ENCODE measurements at places on chromosomes 1 and 21.

DNA sequence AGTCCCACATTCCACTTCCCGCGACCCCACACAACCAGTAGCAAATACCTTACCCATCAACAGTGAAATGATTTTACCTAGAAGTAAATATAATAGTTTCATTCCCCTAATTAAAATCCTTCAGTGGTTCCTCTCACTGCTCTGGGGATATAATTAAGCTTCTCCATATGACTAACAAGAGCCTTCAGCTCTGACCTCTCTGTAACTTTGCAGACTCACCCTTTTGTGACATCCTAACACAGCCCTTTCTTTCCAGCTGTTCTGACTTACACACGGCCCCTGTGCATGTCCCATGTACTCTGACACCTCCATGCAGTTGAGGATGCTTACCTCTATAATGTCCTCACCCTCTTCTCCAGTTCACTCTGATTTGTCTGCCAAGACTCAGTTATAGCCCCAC, 137.3 kb upstream of the SPAG17 start:
- no peak for DNase-seq

DNA sequence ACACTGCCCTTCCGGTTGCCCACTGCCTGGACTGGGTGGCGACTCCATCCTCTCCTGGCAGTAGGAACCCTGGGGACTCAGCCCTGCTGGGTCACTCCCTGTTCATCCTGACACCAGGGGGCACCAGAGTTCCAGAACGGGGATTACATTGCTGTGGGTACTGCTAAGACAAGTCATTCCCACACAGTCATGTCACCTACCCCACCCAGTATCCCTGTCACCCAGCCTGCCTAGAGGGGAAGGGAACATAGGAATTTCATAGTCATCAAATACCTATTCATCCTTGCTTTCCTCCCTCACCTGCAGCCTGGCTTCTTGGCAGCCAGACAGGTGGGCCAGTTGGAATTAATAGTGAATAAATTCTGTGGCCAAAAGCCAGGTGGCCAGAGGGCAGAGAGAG, 9.8 kb upstream of the SFN start:
- DNase-seq = peak; percentile 83

- no peak for DNase-seq
Measured at GRCh38 chr21:46483300-46484295, 24.9 kb downstream of the DIP2A start.

- DNase-seq = no peak
Measured at GRCh38 chr1:34089731-34090130, 75.3 kb downstream of the CSMD2 start.

DNA sequence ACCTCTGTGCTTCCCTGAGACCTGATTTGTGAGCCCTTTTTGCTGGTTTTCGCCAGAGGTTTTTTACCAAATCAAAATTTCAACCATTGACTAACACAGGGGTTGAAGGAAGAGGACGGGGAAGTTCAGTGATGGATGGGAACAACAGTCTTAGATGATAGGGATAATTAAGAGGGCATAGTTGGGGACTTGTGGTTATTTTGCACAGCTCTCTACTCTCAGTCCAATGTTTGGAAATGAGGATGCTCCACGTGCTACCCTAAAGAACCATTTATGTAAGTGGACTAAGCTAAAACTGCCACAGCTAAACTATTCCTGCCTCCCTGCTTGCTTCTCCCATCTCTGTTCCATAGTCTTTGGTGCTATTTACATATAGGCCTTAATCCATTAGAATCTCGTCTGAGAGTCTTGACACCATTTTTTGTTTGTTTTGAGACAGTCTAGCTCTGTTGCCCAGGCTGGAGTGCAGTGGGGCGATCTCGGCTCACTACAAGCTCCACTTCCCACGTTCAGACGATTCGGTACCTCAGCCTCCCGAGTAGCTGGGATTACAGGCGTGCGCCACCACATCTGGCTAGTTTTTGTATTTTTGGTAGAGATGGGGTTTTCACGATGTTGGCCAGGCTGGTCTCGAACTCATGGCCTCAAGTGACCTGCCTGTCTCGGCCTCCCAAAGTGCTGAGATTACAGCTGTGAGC, 684 bp upstream of the MCL1 start:
- DNase-seq = no peak

- DNase-seq = no peak
Measured at GRCh38 chr1:60848583-60849188, 233.7 kb upstream of the NFIA start.

DNA sequence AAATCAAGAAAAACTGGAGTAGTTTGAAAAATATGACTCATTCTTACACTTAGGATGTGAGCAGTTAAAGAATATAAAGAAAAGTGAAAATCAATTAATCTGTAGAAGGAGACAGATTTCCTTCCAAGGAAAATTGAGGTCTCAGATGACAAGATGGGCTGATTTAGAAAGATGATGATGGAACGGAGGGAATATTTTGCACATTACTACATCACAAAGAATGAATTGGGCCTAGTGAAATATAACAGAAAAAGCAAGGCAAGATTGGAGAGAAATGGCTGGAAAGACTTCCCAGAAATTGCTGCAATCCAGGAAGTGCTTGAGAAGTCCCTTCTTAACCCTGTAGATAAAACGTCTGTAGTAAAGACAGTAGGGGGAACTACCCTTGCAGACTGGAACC, 169.1 kb upstream of the SYT6 start:
- DNase-seq = no peak

- no peak for DNase-seq
Measured at GRCh38 chr21:14833666-14834351, 231.0 kb downstream of the NRIP1 start.

GRCh38 chr1:5597171-5597850, 394.9 kb downstream of the NPHP4 start:
- no peak for DNase-seq

DNA sequence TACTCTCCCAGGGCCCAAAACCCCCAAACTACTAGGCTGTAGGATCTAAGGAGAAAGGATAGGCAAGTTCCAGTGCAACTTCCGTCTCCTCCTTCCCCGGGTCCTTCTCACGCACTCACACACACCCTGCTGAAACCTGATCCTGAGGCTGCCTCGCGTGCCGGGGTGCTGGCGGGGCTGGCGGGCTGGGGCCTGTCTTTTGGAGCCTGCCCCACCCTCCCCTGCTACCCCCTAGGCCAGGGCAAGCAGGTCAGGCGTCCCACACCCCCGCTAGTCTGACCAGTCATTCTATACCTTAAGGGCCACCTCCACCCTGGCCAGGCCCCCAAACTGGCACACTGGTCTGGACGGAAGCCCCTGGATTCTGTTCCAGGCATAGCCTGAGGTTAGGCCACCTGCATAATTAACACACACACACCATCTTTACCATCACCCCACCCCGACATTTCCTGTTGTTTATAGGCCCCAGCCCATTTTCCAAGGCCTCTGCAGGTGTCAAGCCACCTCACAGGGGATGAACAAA, 48.3 kb upstream of the ARTN start:
- DNase-seq = no peak

DNA sequence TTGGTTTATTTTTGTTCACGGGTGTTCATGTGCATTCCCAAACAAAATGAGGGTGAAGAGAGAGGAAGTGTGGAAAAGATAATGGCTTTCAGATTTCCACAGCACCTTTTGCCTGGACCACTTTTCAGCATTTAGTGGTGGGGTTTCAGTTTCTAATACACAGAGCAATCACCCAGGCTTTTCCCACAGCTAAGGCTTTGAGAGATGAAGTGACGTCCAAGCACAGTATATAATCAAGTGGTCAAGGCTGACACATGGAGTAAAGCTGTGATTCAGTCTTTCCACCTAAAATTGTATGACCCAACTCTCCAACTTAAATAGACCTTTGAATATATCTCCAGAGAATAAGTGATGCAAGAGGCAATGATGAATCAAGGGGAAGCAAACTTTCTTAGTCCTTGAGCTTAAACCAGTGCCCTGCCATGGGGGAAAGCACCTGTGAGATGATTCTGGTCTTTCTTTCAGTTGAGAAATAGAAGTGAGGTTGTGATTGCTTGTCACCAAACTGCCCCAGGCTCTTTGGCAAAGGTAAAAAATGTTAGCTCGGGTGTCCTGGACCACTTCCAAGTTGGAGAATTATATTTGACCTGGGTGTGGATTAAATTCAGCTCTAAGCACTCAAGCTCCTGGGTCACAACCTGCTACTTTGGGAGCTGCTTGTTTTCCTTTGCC, 2.4 kb upstream of the PIK3R3 start:
- peak; percentile 20 for DNase-seq

GRCh38 chr1:206770531-206771337, at the start of gene IL19:
TSS of gene IL19 (plus strand) at chr1:206770773. CDS start at chr1:206836663, 65,890 bp downstream.
- no peak for DNase-seq

DNA sequence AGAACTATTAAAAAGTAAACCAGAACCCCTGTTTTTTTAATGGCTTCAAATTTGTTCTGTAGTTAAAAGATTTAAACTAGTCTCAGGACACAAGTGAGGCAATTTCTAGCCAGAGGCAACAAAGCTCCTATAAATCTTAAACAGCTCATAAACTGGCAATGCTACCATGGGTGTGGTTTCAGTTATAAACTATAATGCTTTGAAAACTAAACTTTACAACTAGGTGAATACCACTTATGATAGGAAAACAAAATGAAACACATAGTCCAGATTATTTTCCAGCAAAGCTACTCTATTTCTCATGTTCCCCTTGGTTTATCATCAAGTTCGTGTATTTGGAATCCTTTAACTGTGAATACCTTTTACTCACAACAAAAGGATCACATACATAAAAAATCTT, 282.5 kb downstream of the VAV3 start:
- DNase-seq = no peak

DNA sequence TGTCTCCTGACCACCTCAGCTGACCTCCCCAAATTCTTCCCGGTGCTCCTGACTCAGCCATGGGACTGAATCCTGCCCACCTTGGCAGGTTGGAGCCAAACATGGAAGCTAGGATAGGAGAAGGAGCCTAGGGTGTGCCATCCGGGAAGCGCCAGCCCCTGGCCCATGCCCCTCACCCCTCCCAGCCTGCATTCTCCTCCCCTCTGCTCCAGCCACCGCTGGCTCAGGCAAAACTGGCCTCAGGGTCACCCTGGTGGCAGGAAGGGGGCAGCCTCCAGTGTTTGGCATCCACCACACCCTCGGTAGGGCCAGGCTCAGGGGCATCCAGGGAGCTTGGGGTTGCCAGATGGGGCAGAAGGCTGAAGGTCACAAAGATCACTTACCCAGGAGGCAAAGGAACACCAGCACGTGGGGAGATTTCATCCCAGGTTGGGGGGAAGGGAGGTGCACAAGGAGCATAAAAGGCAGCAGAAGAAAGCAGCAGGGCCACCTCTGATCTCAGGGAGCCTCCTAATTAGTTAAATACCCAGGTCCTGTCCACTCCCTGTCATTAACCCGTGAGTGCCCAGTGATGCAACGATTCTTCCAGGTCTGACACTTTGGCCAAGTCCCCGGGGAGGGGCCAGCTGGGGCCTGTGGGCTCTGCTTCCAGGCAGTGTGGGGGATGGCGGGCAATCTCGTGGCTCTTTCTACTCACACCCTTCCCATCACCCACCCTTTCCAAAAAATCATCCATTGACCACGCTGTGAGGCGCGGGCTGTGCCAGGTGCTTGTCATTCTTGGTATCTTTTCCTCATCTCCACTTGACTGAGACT, at the start of gene PLA2G2E:
TSS of gene PLA2G2E (minus strand) at position 481 of the 816 bp plus-strand sequence. CDS start at position 423, 58 bp downstream.
- DNase-seq = no peak

DNA sequence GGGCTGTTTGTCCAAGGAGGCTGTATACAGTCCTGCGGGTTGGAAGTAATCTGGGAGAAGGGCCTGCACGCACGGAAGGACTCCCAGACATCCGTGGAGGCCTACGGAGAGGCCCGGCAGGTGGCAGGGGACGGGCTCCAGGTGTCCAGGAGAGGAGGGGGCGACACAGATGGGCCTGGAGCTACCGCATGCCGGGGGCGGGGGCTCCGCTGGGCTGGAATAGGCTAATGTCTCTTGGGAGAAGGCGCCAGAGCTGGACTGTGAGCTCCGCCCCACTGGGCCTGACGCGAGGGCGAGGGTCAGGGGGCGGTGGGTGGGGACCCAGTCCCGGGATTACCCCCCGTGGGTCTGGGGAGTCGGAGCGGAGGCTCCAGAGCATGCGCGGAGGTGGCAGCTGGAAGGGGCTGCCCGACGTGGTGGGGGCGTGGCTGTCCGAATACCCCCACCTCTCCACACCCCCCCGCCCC, 659 bp downstream of the AGO1 start:
- DNase-seq = no peak

- DNase-seq = no peak
Measured at GRCh38 chr1:10046356-10047085, 13.8 kb downstream of the UBE4B start.

DNA sequence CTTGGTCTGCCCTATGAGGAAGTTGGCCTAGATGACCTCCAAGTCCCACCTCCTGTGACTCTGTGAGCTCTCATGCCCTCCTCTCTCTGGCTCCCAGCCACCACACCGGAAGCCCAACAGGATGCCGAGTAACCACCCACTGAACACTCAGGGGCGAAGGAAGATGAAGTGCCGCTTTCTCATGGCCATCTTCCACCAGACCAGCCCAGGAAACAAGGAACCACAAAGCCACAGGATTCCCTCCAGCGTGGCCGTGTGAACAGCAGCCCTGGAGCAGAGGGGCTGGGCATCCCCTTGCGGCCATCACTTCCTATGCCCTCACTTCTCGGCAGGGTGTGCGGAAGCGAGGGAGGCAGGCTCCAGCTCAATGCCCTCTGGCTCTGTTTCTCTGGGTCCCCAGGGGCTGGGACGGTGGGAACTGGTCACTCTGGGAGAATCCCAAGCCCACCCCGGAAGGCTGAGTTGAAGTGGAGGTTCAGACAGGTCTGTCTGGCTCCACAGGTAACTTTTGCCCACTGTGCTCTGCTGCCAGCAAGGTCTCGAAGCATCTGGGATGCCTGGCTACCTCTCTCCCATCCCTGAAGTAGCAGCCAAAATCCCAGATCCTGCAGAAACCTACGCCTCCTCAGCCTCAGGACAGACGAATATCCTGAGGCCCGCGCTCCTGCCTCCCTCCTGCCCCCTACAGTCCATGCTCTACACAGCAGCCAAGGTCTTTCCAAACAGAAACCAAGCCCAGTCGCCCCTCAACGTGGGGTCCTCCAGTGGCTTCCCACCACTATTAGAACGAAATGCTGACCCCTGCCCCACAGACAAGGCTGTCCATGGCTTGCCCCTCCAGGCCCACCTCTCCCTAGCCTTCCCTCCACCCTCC, 44.2 kb upstream of the ECE1 start:
- peak; percentile 82 for DNase-seq

GRCh38 chr1:161162806-161163205, 3.4 kb upstream of the PPOX start:
- no peak for DNase-seq

- DNase-seq = no peak
Measured at GRCh38 chr1:31289021-31289420, 7.6 kb downstream of the SNRNP40 start.

- DNase-seq = no peak
Measured at GRCh38 chr21:36010801-36011200, 49.5 kb downstream of the SETD4 start.

DNA sequence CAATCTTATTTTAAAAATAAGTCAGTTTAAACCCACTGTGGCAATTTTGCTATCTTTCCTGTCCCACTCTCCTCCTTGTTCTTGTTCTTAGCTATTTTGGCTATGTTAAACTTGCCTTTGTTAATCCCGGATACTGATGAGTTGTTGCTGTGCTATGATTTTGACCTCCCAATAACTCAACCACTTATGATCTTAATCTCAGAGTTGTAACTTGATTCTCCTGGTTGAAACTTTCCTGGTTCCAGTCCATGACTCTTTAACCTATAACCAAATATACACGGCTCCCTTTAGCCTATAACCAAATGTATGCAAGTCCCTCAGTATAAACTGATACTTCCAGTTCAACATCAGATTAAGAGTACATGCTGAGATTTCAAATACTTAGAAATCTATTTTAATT, 15.6 kb upstream of the ACADM start:
- DNase-seq = no peak

Measured in T1000 (cell line).